ENCODE measurements at places on chromosomes 12 and 14. TPM values are rescaled to one million over a fixed set of nuclear protein-coding genes. Genes with fewer than 3 reads are reported as not detected.
A peak's percentile ranks its signal among the peaks of the same experiment; 100 is the strongest.

Gene GPR135
- 2.0 TPM for total RNA-seq

Gene COL2A1
- total RNA-seq = 0.25 TPM

- no peak for DNase-seq
Measured at GRCh38 chr14:100438271-100438670, 115.1 kb downstream of the SLC25A47 start.

DNA sequence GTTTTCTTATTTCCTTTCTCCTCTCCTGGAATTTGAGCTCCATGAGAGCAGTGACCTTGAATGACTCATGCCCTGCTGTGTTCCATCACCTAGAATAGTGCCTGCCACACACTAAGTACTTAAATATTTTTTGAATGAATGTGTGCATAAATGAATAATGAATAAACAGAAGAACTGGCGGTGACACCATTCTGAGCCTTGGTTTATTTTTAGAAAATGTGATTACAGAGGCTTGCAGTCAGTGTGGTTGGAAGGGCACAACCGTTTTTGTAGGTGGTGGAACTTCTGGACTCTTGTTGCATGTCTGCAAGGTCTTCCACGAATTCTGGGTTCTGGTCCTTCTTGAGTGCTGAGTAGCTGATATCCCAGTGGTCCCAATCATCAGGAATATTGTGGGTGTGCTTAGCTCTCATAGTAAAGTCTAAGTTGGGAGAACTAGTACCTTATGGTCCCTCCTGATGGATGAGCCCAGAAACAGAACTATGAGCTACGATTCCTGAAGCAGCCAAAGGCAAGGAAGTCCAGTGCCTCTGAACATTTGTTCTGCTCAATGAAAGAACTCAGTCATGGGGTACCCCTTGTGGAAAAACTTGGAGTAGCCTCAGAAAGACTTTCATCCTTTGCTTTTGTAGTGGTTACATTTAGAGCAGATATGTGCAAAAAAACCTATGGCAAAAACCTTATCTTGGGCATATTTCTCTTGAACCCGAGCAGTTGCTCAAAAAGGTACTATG, 28.8 kb upstream of the BHLHE41 start:
- no peak for DNase-seq

DNA sequence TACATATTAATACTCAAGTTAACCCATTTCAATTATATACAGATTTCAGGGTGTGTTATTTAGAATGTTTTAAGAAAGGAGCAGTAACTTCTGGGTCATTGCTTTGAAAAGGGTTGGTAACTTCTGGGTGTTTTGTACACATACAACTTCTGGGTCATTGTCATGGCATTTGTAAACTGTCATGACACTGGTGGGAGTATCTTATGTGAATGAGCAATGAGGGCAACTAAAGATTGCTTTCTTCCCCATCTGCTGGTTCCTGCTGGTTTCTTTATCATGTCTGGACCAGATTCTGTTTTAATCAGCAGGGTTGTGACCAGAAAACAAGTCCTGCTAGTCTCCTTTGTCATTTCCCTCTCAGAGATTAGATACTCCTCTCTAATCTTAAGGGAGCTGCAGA, 713.3 kb downstream of the LRFN5 start:
- no peak for DNase-seq

DNA sequence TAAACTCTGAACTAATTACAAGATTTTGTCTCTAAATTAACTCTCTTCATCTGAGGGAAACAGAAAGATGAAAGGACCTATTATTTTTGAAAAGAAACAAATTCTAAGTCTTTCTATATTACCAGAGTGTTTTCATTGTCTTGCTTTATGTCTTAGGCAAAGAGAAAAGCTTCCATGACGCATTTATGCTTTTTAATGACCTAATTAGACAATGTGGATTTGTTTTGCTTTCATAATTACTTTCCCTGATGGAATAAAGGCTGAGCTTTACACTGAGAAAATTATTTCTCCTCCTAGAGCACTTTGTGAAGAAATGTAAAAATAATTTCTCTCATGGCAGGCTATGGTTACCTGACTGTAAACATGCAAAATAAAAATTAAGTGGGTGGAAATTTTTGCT, 138.0 kb upstream of the SLCO1C1 start:
- no peak for DNase-seq

Gene STAC3
- 1.4 TPM for total RNA-seq

Gene LTB4R2
- total RNA-seq = 1.5 TPM

DNA sequence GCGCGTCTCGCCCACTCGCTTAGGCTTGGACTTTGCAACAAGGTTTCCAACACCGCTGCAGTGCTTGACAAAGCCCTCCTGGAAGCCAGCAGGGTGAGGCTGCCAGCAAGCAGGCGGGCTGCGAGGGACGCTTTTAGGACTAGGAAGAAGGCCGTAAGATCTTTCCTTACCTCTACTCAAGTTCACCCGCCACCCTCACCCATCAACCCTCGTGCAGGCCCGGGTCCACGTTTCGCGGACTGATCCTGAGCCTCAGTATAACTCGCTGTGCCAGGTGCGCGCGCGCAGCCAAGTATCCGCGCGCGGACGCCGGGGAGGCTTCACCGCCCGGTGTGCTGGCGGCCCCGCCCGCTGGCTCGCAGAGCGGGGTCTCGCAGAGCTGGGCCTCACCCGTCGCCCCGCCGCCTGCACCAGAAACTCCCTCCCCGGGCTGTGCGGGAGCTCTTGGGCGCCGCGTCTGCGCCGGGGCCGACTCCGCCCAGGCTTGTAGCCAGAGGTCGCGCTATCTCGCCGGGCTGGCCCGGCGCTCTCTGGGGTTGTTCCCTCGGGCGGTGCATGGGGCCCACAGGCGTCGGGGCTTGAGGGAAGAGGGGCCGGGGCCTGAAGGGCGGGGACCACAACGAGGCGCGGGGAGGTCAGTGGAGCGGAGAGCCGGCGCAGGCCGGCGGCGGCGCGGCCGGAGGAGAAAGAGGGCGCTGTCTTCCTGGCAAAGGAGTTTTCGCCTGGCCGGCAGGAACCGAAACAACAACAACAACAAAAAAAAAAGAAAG, 7.6 kb upstream of the SIX1 start:
- peak; percentile 55 for DNase-seq

Gene MANSC4
- total RNA-seq = not detected

DNA sequence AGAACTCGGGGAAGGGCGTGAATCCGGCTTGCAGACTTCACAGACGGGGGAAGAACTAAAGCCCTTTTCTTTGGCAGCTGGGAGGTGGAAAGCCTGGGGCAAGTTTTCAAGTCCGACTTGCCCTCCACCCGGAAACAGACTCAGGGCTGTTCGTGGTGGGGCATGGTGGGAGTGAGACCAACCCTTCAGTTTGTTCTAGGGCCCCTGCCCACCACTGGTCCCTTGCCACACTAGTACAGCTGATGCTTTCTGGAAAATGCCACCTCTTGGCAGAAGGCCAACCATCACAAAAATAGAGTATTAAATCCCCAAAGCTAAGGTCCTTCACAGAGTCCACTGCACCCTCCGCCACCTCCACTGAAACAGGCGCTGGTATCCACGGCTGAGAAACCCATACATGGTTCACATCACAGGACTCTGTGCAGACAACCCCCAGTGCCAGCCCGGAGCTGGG, 50.4 kb upstream of the DDX11 start:
- DNase-seq = no peak

- no peak for DNase-seq
Measured at GRCh38 chr14:94933486-94933885, 163.6 kb upstream of the GSC start.

- DNase-seq = no peak
Measured at GRCh38 chr14:64730681-64731080, 26.5 kb downstream of the PLEKHG3 start.

- DNase-seq = no peak
Measured at GRCh38 chr12:113823016-113823415, 143.1 kb downstream of the RBM19 start.

- DNase-seq = peak; percentile 80
Measured at GRCh38 chr12:104671409-104672095, 214.8 kb downstream of the CHST11 start.

DNA sequence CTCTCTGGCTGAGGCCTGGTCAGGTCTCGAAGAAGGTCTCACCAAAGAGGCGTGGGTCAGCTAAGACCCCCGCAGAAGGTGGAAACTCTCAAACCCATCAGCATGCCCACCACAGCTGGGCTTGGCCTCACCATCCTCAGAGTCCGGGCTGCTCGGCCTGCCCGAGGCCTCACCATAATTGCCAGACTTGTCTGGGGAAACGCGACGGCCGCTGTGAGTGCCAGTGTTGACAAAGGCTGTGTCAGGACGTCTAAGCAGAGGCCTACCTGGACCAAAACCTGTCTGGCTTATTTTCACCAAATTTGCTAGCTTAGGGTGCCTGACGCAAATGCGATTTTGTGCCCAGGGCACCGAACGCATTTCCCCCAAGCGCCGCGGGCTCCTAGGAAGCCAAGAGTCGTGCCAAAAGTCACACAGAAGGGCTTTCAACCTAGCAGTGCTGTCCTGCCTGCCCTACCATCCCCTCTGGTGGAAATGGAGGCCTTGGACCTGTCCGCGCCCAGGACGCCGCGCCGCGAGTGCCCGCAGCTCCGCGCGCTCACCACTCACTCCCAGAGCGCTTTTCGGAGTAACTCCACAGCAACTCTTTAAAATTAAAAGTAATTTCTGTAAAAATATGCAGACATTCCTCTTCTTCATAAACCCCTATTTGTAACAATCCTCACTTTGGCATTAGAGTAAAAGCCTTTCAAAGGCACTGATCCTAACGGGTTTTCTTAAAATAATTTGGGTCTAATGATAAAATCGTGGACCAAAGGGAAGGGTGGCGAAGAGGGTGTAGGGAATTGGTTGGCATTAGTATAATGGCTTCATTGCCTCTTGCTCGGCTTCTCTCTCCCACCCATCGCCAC, 1.2 kb upstream of the ALX1 start:
- DNase-seq = no peak

DNA sequence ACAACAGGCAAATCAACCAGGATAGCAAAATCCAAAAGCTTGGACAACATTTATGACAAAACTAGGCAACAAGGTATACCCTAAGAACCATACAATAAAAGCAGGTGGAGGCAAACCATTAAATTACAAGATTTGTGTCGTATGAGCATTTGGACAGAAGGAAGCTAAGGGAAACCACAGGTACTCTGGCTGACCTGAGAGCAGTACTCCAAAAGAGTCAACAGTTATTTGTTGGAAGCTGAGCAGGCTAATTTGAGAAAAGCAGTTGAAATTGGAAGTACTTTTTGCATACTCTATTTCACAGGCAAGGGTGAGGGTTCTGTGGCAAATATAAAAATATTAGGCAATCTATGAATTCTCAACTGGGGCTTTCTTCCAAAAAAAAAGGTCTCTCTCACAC, 178.6 kb downstream of the PLCZ1 start:
- no peak for DNase-seq
